HCT116 (cell line): ENCODE measurements at places on chromosomes 7 and 10. TPM values are rescaled to one million over a fixed set of nuclear protein-coding genes. Genes with fewer than 3 reads are reported as not detected.

Gene NAMPT
- total RNA-seq = 113 TPM

Gene PRSS37
- total RNA-seq = not detected

Gene CACNB2
- total RNA-seq = 0.71 TPM

Gene CALHM3
- 0.49 TPM for total RNA-seq

Gene IPMK
- 5.5 TPM for total RNA-seq

Gene ING3
- total RNA-seq = 16.2 TPM

Gene LIPJ
- not detected for total RNA-seq

Gene AFAP1L2
- 0.93 TPM for total RNA-seq

Gene HOXA5
- total RNA-seq = 6.7 TPM

Gene UPK3B
- total RNA-seq = 2.3 TPM

Gene ERV3-1
- 7.2 TPM for total RNA-seq

Gene TMEM178B
- 0.02 TPM for total RNA-seq

Gene CPN1
- 0.12 TPM for total RNA-seq

Gene POM121C
- total RNA-seq = 61.0 TPM

Gene TAS2R5
- total RNA-seq = 1.7 TPM
